ENCODE measurements at places on chromosomes 5 and 9.

DNA sequence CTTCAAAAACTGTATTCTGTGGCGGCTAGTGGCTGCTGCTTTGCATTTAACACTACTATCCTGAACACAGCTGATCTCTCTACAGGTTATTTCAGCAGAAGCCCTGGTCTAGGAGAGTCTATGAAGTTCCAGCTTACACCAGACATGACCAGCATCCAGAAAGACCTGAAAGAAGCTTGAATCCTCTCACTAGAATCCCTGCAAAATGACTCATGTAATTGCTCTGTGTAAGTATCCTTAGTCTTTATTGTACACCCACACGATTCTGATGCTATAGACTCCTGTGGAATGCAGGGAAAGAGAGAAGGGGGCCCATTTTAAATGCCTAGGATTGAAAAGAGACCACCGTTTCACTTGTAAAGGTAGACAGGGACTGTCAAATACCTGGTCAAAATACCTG lies 859 bp upstream of the GRIA1 start:
- no peak for DNase-seq

GRCh38 chr9:70260007-70260443 lies 1.2 kb downstream of the SMC5 start:
- DNase-seq: no peak

DNA sequence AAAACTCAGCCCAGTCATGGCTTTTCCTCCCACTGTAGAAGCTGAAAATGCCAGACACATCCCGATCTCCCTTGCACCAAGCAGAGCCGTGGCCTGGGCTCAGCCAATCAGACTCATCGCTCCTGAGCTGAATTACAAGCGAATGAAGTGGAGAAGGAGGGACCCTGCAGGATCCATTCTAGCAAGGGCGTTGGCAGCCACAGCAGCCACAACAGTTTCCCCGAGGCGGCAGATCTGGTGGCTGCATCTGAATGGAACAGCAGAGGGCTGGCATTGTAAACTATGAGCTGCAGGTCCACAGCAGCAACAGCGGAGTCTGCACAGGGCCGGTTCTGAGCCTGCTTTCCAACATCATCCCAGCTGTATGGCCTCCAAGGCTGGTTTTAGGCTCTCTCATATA lies 23.8 kb downstream of the ALG2 start:
- no peak for DNase-seq

DNA sequence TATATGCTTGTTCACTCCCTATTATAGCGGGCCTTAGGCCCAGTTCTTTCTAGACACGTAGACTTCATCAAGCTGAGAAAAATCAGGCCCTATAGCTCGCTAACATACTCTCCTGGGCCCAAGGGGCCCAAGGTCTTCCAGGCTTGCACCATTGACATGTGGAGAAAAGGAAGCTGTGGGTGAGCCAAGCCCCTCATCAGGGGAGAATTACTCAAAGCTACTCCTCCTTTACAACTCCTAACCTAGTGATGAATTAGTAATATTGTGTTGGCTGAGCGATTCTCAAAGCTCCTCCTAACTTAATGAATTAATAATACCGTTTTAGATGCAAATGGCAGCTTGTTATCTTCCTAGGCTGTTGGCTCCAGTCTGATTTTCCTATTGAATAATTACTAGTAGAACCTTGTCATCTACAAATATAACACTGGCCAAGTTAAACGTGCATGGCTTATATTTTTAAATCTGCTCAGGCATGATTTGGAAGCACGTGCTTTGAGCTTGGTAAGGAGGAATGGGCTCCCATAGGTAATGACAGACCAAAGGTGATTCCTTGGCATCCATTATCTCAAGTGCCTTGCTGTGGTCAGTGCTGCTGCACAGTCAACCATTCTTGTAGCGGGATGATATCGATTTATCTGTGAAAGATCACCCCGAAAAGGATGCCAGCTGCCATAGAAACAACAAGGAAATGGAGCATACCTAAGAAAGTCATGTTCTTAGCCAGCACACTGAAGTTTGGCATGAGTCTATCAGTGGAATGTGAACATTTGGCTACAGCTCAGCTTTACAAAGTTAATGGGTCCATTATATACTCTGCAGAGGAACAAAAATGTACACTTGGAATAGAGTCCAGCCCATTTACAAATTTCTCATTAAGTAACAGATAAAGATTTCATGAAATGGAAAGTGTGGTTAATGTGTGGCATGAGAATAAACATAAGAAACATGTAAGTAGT lies 23.8 kb downstream of the LVRN start:
- DNase-seq: no peak

DNA sequence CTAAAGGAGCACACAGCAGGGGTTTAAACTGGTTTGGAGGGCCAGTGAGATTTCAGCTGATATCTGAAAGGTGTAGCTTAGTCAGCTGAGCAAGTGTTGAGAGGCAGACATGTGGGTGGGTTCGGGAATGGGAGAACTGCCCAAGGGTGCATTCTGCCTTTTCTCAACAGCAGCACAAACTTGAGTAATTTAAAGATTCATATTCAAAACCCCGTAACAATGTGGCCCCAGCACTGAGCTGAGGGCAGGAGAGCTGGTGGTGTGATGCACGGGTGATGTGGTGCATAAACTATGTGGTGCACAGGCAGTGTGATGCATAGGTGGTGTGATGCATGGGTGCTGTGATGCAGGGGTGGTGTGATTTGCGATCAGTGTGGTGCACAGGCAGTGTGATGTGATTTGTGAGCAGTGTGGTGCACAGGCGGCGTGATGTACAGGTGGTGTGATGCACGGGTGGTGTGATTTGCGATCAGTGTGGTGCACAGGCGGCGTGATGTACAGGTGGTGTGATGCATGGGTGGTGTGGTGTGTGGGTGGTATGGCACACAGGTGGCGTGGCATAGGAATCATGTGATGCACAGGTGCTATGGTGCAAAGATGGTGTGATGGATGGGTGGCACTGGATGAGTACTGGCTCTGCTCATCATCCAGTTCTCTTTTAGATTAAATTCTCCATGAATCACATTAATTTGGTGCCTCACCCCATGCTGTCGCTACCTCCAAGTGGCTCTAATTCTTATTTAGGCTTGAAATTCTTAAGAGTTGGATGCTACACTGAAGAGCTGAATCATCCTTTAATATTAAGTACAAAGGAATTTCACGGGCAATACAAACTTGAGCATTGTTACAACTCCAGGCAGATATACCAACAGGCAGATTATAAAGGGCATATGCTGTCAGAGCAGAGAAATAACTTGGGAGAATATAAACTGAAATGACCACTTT lies 53.6 kb downstream of the DAP start:
- no peak for DNase-seq

DNA sequence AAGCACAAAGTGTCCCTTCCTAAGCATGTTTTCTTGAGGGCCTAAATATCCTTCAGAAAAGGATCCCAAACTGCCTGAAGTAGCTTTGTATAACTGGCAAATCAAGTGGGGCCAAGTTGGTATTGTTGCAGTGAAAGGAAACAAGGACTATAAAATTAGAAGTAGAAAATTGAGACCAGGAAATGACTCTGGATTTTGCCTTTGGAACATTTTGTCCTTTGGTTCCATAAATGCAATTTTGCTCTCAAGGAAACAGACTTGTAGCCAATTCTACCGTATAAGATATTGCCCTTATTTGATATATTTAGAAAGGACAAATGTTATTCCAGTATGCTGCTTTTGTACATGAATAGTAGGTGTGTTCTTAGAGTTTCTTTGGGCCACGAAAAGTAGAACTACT lies 34.4 kb downstream of the RABGAP1 start:
- no peak for DNase-seq

- no peak for DNase-seq
Measured at GRCh38 chr9:8838136-8838535, 1038.6 kb upstream of the DMAC1 start.

- no peak for DNase-seq
Measured at GRCh38 chr5:177409043-177409801, at the start of gene F12. TSS of gene F12 (minus strand) at chr5:177409564. CDS start at chr5:177409527, 37 bp downstream.

GRCh38 chr5:142357469-142358090 lies 32.8 kb upstream of the SPRY4 start:
- DNase-seq: no peak

DNA sequence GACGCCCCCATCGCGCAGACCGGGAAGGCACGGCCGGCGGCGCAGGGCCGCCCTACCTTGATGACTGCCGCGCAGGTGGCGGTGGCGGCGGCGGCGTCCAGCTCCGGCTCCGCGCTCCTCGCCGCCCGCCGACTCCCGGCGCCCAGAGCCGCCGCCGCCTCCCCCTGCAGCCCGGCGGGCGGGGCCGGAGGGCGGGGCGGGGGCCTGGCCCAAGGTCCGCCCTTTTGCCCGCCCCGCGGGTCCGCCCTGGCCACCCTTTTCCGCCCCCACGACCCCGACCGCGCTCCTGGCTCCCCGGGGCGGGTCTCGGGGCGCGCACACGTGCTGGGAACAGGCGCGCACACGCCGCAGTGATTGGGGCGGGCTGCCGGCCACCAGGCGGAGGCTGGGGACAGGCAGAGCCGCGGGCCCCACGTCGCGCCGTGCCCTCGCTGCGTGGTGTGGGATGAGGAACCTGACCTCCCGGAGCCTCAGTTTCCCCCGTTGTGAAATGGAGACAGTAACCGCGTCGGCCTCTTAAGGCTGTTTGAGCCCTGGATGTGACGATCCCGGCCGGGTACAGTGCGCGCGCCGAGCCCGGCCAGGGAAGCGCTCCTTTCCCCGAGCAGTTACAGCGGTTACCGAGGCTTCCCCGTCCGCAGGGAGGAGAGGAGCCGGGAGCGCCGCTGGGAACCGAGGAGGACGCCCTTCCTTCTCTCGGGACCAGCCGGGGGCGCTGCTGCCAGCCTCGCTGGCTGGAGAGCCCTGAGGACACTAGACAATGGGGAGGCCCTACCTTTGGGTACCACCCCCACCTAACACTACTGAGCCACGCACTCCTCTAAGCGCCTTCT lies at the start of gene CORO2A:
TSS of gene CORO2A (minus strand) at position 135 of the 833 bp plus-strand sequence. CDS start 34,977 bp downstream, outside the sequence.
- peak; percentile 89 for DNase-seq

DNA sequence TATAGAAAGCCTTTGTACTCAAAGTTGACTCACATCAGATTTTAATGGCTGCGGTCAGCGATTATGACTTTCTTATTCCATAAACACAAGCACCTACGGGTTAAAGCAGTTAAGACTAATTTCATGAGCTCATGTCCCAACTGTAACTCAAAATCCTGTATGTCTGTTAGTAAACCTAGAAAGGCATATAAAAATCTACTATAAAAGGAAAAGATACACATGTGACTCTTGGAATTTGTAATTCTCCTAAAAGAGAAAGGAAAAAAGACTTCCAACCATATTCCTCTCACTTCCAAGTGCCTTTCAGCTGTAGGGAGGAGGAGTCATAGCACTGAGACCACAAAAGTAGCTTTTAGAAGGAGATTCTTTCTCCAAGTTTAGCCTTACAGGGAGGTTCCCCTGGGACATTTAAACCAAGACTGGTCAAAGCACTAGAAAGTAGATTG lies 129.1 kb downstream of the EBF1 start:
- DNase-seq: no peak

GRCh38 chr5:76674330-76675066 lies 41.4 kb upstream of the F2R start:
- no peak for DNase-seq

DNA sequence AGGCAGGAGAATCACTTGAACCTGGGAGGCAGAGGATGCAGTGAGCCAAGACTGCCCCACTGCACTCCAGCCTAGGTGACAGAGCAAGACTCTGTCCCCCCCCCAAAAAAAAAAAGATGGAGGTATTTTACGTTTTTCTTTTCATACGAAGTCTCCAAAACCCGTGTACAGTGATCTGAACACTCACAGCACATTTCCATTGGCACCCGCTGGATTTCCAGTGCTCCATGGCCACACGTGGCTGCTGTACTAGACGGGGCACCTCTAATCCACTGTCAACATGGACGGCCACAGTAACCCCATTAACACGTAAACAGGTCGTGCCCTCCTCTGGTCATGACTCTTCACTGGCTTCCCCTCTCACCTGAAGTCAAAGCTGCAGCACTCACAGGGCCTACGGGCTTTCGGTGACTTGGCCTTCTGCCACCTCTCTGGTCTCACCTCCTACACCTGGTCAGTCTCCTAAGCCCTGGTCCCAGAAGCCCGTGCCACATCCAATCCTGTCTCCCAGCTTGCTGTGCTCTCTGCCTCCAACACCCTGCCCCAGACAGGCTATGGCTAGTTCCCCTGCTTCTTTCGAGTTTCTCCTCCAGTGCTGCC lies 22.1 kb downstream of the TBC1D9B start:
- no peak for DNase-seq

DNA sequence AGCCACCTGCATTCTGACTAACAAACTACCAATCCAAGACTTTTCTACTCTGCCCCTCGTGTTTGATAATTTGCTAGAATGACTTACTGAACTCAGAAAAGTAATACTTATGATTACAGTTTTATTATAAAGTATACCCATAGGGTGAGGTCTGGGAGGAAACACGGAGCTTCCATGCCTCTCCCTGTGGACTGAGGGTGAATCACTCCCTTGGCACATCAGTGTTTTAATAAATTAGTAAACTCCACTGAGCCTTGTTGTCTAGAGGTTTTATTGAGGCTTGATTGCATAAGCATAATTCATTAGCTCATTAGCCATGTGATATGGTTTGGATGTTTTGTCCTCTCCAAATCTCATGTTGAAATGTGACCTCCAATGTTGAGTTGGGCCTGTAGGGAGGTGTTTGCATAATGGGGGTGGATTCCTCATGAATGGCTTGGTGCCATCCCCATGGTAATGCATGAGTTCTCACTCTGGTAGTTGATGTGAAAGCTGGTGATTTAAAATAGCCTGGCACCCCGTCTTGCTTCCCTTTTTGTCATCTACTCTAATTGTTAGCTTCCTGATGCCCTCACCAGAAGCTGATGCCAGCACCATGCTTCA lies 233.6 kb upstream of the TRPC7 start:
- no peak for DNase-seq

DNA sequence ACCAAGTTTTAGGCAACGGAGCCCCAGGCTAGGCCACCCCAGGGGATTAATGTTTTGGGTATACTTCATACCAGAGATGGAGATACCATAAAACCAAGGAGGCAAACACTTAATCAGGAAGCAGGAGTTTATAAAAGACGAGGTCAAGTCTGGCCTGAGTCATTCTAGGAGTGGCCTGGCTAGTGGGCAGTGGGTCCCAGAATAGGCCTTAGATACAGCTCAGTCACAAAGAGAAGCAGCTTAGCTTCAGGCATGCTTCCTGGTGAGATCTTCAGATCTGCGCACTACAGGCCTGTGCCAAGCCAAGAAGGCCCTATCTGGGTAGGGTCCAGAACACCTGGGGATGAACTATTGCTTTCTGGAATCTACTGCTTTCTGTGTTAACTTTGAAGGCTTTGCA lies 20.6 kb upstream of the NR5A1 start:
- DNase-seq: no peak

- DNase-seq: no peak
Measured at GRCh38 chr9:87876708-87877107, 6.0 kb upstream of the SPATA31E1 start.

DNA sequence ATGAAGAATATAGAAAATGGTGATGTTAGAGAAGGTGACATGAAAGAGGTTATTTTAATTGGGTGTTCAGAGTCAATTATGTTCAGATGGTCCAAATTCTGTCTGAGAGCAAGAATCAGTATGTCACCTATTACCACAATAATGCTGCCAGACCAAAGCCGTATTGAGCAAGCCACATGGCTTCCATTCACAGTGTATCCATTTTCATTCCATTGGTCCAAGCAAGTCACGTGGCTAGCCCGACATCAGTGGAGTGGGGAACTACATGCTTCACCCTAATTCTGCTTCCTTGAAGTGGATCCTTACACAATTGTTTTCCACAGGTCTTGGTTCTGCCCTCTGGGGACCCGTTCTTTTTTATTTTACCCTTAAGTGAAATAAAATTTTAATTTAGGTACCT lies 413.5 kb downstream of the EBF1 start:
- DNase-seq: no peak
